NCI-H1092 (cell line): ENCODE measurements at places on chromosomes 12 and 14.

DNA sequence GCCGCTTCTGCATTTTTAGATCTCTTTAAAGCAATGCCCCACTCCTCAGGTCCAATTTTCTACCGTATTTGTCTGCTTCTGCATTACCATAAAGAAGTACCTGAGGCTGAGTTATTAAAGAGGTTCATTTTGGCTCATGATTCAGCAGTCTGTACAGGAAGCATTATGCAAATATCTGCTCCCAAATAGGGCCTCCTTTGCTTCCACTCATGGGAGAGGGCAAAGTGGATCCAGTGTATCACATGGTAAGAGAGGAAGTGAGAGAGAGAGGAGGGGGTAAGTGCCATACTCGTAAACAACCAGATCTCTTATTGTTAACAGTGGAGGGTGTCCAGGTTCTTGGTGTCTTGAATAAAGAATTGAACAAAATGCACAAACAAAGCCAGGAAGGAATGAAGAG, 316.1 kb upstream of the SEL1L start:
- DNase-seq = no peak

DNA sequence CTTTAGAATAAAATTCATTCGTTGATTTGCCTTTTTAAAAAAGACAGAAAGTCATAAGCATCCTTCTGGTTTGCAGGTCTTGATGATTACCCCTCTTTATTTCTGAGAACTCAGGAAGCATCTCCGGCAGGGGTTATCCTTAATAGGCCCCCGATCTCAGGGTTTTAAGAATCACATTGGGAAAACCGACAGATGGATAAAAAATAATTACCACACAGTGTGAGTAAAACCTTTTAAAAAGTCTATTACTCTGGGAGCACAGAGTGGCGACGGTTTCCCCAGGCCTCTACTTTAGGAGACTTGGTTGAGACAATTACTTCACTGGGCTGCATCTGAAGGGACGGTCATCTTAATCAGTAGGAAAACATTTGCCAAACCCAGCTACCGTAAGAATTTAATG, 56.5 kb downstream of the KCNMB4 start:
- DNase-seq = no peak

DNA sequence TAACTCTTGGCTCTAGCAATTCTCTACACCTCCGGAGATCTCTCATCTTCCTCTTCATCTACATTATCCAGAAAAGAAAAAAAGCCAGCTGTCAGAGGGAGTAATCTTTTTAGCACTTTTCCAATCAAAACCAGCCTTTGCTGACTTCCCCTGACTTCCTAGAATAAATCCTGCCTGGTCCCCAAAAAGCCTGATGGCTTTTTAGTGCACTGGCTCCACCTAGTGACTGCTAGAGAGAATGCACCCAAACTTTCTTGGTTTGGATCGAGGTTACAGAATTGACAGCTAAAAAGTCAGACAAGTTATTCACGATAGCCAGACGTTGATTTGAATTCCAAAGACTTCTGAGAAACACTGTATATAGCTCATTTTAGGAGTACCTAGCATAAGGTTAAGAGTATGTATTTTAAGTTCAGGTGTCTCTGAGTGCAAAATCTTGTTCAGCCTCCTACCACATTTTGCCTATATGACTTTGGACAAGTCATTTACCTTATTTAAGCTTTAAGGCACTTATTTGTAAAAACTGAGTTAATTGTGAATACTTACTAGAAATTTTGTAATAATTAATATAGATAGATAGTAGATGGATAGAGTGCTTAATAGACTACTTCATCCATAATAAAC, 185.7 kb upstream of the GRIN2B start:
- peak; percentile 36 for DNase-seq

DNA sequence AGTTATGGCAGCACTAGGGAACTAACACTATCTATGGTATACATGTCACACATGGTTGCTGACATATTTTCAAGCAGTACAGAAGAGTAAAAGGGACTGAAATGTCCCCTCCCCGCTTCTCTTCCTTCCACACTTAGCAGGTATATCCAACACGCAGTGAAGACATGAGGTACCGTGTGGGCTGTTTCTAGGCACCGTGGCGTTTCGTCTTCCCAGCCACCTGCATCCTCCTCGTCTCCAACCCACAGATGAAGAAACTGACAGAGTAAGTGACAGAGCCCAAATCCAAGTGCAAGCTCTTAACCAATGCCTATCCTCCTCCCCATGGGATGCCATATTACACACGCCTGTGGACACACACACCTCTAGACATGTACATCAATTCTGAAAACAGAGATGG, 32.4 kb downstream of the SLC8B1 start:
- no peak for DNase-seq

DNA sequence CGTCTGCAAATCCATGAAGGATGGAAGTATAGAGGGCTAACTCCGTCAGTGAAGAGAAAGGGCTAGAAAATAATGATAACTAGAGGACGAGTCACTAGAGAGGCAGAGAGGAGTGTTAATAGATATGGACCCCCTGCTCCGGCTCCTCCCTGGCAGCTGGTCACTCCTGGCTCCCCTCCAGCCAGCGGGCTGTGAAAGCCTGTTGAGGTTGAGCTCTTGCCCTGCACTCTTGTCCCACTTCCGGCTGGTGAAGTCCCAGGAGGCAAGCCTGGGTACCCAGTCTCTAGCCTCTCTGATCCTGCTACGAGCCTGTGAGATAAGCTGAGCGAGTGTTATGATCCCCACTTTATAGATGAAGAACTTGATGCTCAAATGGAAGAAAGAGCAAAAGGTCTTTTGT, 90.3 kb downstream of the RFX4 start:
- DNase-seq = peak; percentile 29

GRCh38 chr12:44377443-44378187, 498.5 kb downstream of the NELL2 start:
- DNase-seq = peak; percentile 93

GRCh38 chr14:80464531-80465149, 253.3 kb upstream of the DIO2 start:
- DNase-seq = no peak

GRCh38 chr14:89138846-89139245, 278.2 kb downstream of the FOXN3 start:
- no peak for DNase-seq

GRCh38 chr12:123531091-123531490, 2.4 kb downstream of the RILPL1 start:
- no peak for DNase-seq
